Left lung (tissue), 14 donors: ENCODE measurements at places on chromosomes 5 and 9. TPM values are rescaled to one million over a fixed set of nuclear protein-coding genes. Genes with fewer than 3 reads are reported as not detected.

DRD1 gene
- polyA plus RNA-seq: 0.14 TPM

ADAMTS2 gene
- 32.8 TPM for polyA plus RNA-seq

PCDHB16 gene
- polyA plus RNA-seq: 4.0 TPM

SOHLH1 gene
- polyA plus RNA-seq: not detected

NMUR2 gene
- 0.54 TPM for polyA plus RNA-seq

CCNI2 gene
- 0.98 TPM for polyA plus RNA-seq

SEMA4D gene
- polyA plus RNA-seq: 24.5 TPM

MRPL50 gene
- polyA plus RNA-seq: 24.6 TPM

DNA sequence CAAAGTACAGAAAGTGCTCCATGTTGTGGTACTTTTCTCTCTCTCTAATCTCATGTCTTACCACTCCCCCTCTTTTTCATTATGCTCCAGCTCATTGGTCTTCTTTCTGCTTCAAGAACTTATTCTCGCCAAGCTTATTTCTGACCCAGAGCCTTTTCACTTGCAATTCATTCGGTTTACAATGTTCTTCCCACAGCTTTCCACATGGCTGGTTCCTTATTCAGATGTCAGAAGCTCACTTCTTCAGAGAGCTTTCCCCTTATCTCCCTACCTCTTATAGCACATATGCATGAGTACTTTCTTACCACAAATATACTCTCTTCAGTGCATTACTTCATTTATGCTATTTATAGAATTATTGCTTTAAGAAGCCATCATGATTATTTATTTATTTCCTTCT is 338.8 kb upstream of the ATP10B start:
- DNase-seq: no peak

DNA sequence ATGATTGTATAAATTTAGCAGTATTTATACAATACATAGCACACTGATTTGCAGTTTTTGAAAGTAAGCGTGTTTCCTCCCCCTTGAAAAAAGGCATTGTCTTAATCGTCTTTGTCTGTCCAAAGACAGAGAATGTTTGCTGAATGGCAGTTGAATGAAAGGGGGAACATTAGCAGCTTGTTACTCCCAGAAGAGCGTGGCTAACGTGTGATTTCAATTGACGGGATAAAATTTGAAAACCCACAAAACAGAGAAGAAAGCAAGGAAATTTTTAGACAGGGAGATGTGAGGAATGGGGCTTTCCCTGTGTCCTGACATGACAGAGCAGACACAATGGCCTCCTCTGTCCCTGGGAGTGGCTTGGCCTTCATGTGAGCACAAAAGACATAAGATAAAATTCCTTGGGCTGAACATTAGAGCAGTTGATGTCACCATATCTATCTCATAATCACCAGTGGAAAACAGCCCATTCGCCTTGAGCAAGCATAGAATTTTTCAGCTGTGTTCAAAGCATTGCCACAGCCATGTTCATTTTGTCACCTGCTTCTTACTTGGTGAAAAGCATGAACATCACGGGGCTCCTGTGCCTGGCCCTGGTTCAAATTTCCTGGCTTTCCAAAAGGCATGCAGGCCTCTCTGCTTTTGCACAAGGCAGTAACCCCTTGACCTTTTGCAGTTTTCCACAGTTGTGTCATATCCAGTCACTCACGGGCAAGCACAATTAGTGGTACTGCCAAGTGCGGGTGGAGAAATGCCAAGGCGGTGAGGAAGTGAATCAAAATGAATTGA is 126.9 kb downstream of the TLE1 start:
- DNase-seq: no peak

DNA sequence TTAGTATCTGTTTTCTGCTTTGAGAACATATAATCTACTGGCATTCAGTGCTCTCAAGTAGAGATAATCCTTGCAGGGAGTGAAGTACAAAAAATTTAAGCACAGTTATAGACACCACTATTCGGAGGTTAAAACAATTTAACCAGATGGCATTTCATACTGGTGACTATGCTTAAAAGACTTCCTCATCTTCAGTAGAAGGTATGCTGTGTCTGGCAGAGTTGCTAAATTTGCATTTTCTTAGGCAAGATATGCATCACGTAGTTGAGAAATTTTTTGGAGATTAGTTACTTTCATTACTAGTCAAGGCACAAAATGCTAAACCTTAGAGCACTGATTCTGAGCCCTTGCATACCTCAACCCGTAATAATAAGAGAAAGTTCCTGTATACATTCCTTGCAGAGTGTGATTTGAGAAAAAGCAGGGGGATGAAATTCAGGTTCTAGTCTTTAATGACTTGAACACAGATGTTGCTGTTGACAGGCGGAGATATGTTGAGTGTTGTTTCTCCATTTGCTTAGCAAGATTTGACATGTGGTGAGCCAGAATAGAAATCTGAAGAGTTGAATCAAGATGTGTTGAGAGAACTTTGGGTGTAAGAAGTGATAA is 70.8 kb upstream of the STARD4 start:
- peak; percentile 47 for DNase-seq

DNA sequence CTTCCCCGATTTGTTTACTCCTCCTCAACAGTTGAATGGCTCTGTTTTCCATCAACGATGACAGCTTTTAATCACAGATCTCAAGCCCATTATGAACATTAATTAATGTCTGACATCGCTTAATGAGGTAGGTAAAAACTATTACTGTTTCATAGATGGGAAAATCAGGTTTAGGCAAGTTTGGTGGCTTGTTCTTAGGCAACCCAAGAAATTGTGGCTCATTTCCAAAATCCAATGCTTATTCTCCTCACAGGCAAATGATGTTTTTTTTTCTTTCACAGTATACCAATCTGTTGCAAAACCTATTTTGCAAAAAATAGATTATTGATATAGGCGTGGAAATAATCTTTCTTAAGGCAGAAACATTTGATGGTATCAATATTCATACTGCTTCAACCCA is 70.8 kb upstream of the CHD1 start:
- no peak for DNase-seq

DNA sequence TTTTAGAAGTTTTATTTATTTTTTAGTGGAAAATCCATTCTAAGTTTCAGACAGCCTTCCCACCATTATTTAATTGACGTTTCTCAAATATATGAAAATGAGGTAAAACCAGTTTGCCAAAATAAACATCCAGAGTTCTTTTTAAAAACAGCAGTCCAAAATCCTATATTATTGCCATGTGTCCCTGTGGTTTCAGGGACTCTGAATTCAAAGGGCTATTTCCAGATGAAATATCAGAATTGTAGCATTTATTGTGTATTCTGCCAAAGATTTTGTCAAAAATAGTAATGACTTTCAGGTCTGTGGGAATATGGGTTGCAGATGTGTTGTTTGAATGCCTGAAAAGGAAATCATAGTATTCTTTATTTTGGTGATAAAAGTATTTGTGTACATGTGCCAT is 41.6 kb downstream of the XRCC4 start:
- DNase-seq: no peak

- DNase-seq: no peak
Measured at GRCh38 chr5:124524552-124525232, 221.7 kb downstream of the ZNF608 start.

DNA sequence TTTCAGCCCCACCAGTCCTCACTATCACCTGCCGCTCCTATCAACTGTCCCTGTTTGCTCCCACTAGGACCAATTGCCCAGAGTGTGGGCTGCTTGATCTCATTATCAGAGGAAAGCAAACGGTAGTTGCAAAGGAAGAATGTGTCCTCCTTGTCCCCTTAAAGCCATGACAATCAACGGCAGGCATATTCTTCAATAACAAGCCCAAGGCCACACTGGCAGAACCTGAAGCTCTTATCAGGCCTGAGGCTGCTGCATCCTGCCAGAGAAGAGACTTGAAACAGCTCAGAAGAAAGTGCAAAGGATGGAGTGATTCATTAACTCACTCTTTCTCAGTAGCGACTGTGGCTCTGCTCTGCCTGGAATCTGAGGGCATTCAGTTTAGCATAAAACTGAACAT is 39.2 kb upstream of the MAN2A1 start:
- DNase-seq: no peak

DNA sequence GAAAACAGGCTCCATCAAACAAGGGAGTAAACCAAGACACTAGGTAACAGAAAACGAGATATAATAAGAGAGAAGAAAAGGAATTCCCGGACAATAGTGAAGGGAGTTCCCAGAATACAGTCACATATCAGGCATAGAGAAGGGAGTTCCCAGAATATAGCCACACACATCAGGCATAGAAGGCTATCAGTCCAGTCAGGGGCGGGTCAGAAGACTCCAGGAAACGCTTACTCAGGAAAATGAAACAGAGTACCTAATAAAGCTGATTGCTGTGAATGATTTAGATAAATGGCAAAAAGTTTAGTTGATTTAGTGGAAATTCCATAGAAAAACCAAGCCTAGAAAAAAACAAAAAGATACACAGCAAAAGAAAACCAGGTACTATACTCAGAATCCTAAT is 4.9 kb downstream of the TOMM5 start:
- no peak for DNase-seq

DNA sequence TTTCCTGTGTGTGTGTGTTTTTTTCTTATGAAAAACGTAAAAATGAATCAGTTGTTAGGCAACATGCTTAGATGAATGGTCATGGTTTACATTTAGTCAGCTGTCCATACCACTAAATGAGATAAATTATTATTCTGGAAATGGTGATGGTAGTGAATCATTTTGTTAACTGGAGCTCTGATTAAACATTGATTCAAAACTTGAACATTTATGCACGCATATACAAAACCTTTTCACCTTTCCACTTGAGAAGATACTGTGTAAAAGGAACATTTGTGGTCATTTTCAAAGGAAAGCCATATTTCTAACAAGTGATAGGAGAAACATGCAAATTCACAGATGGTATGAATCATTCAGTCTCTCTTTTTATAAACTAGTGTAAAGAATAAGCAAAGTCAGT is 162.0 kb downstream of the SLC25A46 start:
- no peak for DNase-seq

- DNase-seq: no peak
Measured at GRCh38 chr5:9269014-9269413, 276.9 kb downstream of the SEMA5A start.
